ENCODE measurements at places on chromosomes 16 and 17. TPM values are rescaled to one million over a fixed set of nuclear protein-coding genes. Genes with fewer than 3 reads are reported as not detected.

DNA sequence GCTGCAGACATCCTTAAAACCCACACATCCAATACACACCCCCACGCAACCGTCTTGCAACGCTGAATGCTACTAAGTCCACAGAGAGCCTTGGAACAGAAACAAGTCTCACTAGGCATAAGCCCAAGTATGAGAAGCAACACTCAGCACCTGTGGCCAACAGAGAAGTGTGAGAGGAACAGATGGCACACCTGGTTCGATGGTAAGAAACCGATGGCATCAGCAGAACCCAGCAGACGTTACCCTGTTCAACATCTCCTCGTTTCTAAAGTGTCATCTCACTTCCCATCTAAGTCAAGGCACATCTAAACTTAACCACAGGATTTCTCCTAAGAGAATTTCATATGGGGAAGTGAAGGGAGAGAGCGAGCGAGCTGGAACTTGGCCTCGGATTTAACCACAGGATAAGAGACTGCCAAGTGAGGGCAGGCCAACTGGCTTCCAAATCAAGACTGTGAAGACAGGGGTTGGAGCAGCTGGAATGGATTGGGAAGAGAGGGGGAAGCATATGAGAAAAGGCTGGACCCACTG is 41.0 kb downstream of the NXPH3 start:
- no peak overlapping the region for H3K4me3 ChIP-seq
- no peak overlapping the region for H3K27ac ChIP-seq
- H3K36me3 ChIP-seq, result peaks cover 2% of the 10 kb centered on the region
- DNase-seq, result no peak
- no peaks in the 10 kb centered on the region for H3K27me3 ChIP-seq

Gene ACSM5
- not detected for total RNA-seq

Gene SOST
- total RNA-seq, result not detected

Gene KRT32
- total RNA-seq, result not detected

DNA sequence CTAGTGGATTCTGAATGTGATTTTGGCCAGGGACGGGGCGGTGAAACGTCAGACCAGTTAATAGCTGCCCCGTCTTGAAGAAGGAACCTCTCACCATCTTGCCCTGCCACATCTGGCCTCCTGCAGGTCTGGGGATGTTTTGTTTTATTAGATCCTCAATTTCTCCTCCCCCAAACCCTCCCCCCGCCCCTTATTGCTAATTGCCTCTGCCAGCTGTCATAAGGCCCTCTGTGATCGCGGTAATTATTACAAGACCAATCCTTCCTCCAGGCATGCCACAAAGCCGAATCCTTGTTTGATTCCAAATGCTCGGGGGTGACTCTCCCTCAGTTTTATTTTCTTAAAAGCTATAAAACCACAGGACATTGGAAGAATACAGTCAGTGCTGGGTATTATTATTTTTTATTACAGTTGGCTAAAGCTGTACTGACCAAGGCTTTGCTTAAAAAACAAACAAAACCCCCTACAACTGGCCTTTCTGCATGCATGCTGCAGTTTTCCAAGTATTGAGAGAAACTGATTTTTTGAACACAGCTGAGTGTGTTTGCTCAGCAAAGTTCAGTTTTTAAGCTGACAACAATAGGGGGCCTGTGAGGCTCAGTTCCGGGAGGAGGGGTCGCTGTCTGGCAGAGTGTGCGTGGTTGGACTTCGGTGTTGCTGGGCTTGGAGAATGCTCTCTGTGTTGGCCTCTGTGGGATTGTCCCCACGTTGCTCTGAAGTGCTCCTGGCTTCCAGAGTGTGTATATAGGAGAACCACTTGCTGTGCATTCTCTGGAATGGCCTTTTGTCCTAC is 1.7 kb downstream of the KSR1 start:
- H3K36me3 ChIP-seq, result no peaks in the 10 kb centered on the region
- no peak for DNase-seq
- H3K27me3 ChIP-seq, result no peaks in the 10 kb centered on the region
- peak overlapping the region; percentile 94 for H3K27ac ChIP-seq
- peak overlapping the region; percentile 91 for H3K4me3 ChIP-seq

- no peaks in the 10 kb centered on the region for H3K36me3 ChIP-seq
- H3K27ac ChIP-seq, result no peak overlapping the region
- peaks cover 2% of the 10 kb centered on the region for H3K27me3 ChIP-seq
- no peak for DNase-seq
- H3K4me3 ChIP-seq, result no peak overlapping the region
- no peaks in the 10 kb centered on the region for H3K4me1 ChIP-seq
These were observed 38.3 kb upstream of the USP7 start for GRCh38 chr16:9002042-9002441.

DNA sequence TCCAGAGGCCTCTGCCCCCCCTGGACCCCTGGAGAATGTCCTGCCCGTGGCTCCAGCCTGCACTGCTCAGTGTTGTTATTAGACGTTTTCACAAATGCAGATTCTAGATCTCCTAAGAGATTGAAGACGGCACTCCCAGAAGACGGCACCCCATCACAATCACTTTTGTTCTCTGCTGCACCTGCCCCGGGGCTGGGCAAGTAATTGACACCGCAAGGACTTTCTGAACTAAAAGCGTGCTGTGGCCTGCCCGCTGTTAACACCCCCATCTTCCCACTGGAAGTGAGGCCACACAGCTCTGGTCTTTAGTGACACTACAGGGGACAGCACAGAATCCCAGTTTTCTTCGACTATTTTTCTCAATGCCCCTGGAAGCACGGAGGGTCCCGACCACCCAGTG is 256.9 kb downstream of the ENGASE start:
- H3K36me3 ChIP-seq, result peaks cover 10% of the 10 kb centered on the region
- H3K4me3 ChIP-seq, result no peak overlapping the region
- DNase-seq, result no peak

DNA sequence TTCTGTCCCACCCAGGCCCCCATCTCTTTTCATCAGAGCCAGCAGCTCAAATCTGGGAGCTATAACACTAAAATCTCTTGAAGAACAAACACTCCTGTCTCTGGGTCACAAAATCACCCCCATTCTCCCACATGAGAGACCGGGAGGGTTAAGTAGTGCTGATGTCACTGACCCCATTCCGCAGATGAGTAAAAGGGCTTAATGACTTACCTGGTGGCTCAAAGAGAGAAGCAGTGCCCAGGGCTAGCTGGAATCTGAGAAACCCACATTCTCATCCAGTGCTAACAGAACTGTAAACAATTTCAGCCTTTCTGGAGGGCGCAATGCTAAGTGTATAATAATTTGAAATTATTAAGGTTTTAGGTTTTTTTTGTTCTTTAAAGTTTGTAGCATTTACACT is 26.3 kb upstream of the LHX1 start:
- peaks cover 61% of the 10 kb centered on the region for H3K27me3 ChIP-seq
- no peak overlapping the region for H3K4me3 ChIP-seq
- no peaks in the 10 kb centered on the region for H3K4me1 ChIP-seq
- H3K36me3 ChIP-seq, result no peaks in the 10 kb centered on the region
- no peak overlapping the region for H3K27ac ChIP-seq

Measured in T-helper 17 cell (primary cell).